H54 (cell line): ENCODE measurements at places on chromosomes 2 and 18.

- no peak for DNase-seq
Observed at GRCh38 chr18:45852631-45853030, 27.2 kb downstream of the SIGLEC15 start.

DNA sequence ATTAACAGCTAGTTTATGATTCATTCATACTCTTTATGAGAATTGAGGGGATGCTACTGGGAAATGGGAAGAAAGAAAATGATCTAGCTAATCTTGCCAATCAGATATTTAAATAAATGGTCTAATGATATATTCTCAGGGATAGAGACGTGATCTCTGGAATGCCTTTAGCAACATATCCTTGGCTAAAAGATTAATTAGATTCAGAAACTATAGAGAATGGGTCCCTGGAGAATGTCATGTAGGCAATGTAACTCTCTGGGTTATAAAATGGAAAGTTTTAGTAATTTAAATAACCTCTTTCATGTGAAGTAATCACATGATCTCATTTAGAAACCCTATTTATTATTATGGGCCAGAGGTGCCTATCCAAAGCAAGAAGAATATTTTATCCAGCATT lies 771.0 kb upstream of the CDH2 start:
- DNase-seq: no peak

- DNase-seq: no peak
Observed at GRCh38 chr2:193566886-193567285, 1372.2 kb upstream of the TMEFF2 start.

GRCh38 chr2:46843316-46843715 lies 72.3 kb downstream of the MCFD2 start:
- no peak for DNase-seq

GRCh38 chr2:209942426-209942825 lies 60.0 kb upstream of the RPE start:
- DNase-seq: no peak

DNA sequence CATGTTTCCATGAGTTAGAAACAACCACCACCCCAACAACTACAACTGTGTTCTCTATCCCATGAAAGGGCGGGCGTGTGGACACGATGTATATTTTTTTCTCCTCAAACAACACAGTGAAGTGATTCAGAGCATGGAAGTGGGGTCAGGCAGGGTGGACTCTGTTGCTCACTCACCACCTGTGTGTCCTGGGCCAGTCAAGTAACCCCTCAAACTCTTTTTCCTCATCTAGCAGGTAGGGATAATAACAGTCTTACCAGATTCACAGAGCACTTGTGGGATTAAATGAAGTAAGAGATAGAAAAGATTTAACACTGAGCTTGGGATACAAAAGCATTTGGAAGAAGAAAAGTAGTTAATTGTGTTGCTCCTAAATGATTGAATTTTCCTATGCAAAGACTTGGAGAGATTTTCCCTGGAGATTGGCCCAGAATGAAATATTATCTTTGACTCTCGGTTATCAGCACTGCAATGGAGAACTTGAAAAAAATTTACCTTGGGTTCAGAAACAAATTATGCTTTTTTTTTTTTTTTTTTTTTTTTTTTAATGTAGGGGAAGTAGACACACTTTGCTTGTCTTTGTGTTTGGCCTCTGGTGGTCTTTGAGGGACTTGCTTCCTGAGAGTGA lies 161.9 kb upstream of the EPAS1 start:
- DNase-seq: no peak

GRCh38 chr2:10487081-10487740 lies 39.1 kb upstream of the ODC1 start:
- DNase-seq: no peak

GRCh38 chr2:203451011-203451410 lies 84.1 kb downstream of the RAPH1 start:
- DNase-seq: no peak

GRCh38 chr2:56229397-56230060 lies 45.7 kb downstream of the CCDC85A start:
- DNase-seq: no peak

- no peak for DNase-seq
Observed at GRCh38 chr2:235582081-235582686, 88.3 kb downstream of the AGAP1 start.

DNA sequence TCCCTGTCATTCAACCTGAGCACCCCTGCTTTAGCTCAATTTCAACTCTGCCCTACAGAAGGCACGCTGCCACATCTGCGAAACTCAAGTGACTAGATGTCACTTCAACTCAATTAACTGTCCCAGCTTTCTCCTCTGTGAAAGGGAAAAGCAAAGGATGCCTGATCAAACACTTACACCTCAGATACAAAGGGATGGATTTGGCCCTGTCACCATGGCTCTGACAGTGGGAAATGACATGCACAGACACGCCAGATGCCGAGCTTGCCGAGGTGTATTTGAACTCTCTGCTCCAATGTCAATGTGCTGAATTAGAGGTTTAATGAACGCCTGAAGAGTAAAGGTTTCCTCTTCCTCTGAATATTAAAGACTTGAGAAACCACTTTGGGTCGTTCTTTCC lies 481.1 kb downstream of the CBLN2 start:
- DNase-seq: no peak

DNA sequence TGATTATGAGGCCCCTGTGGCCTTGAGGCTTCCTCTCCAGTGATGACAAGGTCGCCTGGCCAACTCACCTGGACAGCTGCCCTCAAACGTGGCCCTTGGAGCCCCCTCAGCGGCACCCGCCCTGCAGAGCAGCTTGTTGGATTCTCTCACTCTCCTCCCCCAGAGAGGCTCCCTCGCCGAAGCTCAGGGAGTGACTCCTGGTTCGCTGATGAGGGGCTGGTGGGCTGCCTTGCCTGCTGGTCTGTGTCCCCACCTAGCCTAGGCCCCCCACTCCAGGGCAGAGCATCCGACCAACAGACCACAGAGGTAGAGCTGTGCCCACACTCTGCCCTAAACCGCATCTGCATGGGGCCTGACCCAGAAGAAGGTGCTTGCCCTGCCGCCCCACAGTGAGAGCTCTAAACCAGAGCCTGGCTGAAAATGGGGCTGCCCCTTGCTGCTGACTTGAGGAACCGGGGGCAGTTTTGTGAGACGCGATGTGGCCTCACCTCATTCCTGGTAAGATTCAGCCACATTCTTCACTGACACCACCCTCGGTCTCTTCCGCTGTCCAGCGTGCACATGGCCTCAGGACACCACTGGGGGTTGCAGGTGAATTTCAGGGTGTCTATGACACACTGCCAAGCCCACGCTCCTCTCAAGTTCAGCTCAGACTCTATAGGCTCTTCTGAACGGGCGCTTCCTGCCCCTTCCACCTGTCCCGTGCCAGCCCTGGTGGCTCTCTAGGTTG lies 131.6 kb downstream of the CABLES1 start:
- no peak for DNase-seq

DNA sequence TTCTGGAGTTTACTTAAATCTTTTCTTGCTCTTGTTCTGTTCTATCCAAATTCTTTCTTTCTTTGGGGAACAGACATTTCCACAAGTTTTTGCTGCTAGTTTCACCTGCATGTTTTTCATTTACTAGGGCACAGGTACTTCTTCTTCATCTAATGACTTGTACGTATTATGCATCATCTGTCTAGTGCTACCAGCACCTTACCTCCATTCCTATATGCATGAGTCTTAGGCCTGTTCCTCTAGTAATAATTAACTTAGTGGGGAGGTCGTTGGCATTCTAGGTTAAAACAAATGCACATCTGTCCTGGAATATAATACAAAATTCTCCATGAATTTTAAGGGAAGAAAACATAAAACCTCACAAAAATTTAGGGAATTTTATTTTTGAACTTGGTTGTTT lies 164.5 kb upstream of the STON1 start:
- DNase-seq: no peak

- no peak for DNase-seq
Observed at GRCh38 chr2:26727641-26728561, 35.4 kb downstream of the KCNK3 start.

DNA sequence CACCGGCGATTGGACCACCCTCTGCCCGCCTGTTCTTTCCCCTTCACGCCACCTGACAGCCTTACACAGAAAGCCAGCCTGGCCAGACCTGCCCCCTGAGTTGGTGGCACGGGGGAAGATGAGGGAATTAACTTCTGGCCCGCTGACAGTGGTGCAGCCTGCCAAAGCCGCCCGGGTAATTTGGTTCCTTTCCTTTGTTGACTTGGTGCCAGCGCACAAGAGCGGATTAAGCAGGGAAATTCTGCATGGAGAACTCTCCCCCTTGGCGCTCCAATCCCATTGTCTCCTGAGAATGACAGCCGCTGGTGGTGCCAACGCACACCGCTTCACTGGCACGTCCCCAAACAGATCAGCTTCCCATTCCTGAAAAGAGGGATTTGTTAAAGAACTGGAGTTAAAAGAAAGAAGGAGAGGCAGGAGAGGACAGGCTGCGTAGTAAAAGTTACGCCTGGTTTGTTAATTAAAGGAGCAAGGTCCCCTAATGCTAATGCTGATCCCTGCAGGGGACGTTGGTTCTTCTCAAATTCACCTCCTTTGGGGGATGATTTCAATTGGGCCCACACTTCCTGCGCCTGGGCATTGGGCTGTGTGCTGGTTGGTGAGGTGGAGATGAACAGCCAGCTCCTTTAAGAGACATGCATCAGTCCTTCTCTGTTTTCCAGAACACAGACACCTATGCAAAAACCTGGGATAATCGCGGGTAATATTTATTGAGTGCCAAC lies 286.8 kb downstream of the MYCN start:
- no peak for DNase-seq

- DNase-seq: no peak
Observed at GRCh38 chr18:57209713-57210106, 62.8 kb downstream of the BOD1L2 start.

- DNase-seq: no peak
Observed at GRCh38 chr2:240603846-240604245, 17.3 kb downstream of the CAPN10 start.

DNA sequence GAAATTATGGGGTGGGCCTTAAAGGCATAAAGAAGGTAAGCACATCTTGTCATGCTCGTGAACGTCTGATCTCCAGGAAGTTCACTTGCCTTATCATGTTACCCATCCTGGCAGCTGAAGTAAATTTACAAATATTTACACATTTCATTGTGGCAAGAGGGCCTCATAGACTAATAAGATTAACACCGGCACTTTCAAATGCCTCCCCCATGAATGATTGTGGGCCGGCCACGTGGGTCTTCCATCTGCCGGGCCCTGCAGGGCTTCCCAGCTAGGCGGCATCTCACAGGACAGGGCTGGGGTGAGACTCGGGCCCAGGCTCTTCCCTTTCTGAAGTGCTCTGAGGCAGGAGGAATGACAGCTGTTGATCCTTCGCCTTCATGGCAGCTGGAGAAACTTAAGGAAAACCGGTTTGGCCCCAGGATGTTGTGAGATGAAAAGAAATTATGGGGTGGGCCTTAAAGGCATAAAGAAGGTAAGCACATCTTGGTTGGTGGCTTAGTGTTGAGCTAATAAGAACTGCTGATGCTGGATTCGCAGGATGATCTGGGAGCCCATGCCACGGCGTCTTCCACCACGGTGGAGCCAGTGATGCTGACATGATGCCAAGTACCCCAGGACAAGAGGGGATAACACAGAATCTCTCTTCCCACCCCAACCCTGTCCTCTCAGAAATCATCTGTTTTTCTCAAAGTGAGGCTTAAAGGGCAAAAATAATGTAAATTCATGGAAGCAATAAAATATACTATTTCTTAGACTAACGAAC lies 176.3 kb downstream of the SEPTIN10 start:
- no peak for DNase-seq

GRCh38 chr2:9668687-9669345 lies 38.0 kb upstream of the YWHAQ start:
- no peak for DNase-seq

GRCh38 chr18:3384664-3385563 lies 65.1 kb upstream of the TGIF1 start:
- DNase-seq: no peak

GRCh38 chr2:104733226-104733943 lies 120.5 kb upstream of the POU3F3 start:
- DNase-seq: peak; percentile 18

DNA sequence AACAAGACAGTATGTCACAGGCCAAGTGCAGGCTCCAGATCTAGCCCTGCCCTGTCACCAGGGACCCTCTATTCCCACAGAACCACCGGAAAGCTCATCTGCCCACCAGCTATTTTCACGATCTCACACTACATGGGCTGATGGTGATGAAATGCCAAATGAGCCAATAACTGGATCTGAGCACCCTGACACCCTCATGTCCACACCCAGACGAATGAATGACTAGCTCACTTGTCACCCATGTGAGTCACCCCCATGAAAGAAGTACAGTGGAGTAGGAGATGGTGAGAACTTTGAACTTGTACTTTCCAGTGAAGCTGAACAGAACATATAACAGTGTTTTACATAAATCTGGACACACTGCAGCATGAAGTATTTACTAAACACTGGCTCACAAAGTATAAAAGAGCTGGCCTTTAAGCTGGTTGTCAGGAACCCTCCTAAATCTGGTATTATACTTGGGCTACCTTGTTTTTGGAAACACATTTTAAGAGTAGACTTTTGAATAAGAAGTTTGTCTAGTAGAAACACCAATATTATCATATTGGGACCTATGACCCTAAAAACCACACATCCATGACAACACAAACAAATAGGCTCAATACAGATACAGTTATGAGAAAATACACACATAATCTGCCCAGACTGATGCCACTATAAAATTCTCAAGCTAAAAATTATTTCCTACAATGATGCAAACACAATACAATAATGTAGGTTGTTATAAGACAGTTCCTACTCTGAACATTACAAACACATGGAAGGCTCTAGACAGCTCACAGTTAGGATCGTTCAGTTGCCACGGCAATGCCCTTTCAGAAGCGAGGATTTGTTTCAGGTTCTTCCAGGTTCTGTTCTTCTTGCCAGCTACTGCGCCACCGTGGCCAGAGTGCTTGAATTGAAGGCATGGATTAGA lies 19.0 kb downstream of the INO80C start:
- DNase-seq: peak; percentile 54

DNA sequence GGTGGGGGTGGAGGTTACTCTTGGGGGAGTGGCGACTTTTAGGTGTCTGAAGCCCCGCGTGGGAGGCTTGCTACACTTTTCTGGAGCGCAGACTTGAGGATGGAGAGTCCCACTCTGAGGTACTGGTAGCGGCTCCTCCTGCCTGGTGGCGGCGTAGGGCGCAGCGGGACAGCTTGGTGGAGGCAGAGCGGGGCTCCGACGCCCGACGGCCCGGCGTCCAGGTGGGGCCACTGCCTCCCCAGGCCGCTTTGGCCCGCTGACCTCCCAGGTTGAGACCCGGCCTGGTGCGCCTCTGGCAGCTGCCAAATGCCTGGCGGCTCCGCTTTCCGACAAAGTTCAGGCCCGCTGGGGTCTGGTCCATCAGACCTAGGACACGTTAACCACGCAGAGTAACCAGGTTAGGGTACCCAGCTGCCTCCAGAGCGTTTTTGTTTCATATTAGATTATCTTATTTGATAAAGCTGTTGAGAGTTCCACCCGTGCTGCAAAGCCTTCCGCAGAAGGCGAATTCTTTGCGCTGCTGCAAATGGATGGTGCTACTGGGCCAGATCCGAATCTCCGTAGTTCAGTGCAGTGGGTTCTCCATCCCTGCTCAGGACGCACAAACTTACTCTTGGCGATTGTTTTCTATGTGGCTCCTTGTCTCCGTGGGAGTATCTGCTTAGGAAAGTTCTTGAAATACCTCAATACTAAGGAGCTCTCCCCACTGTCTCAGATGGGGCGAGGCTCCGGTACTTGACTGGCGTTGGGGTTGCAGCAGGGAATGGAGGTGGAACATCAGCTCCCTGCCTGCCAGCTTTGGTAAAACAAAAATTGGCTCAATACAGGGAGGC lies 405.9 kb downstream of the XIRP2 start:
- peak; percentile 39 for DNase-seq

- DNase-seq: no peak
Observed at GRCh38 chr2:219369447-219369861, 18.3 kb downstream of the DNPEP start.
